Lung (tissue), 17 donors: ENCODE measurements at places on chromosomes 3 and 15.

GRCh38 chr3:38028621-38029361 lies 651 bp downstream of the PLCD1 start:
- peaks cover 24% of the 10 kb centered on the region for H3K4me1 ChIP-seq
- peak overlapping the region; percentile 22 for H3K27ac ChIP-seq
- peak; percentile 34 for DNase-seq
- no peaks in the 10 kb centered on the region for H3K27me3 ChIP-seq

DNA sequence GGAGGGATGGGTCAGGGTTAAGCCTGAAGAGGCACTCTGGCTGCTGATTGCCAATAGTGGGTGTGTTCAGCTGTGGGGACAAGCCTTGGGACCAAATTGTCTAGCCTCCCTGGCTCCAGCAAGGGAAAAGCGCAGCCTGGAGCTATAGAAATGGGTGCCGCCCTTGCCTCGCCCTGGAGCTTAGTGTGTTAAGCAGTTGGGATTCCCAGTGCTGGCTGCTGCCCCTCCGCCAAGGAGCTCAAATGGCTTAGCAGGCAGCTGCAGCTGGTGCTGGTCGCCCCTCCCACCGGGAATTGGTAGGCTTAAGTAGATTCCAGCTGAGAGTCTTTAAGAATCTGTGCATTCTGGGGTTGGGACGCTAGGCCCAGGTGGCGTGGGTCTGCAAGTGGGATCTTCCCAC lies 662.9 kb upstream of the TBL1XR1 start:
- DNase-seq = no peak
- no peaks in the 10 kb centered on the region for H3K4me1 ChIP-seq
- H3K27ac ChIP-seq = no peak overlapping the region

DNA sequence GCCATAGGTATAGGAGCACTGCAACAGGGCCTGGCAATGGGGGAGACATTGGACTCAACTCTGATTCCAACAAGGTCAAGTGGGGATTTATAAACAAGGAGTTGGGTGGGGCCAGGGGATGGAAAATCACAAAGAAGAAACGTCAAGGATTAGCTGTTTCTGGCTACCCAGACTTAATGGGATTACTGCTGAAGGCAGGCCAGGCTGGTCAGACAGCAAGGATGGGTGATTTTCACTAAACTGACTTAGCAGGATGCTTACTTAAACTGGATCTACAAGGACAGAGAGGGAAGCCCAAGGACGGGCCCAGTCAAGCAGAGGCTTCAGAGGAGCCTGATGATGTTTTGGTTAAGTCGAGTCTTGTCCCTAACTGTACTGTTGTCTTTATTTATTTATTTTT lies 76.2 kb downstream of the USP13 start:
- no peak overlapping the region for H3K27ac ChIP-seq
- H3K4me1 ChIP-seq = peaks cover 10% of the 10 kb centered on the region
- DNase-seq = no peak
- H3K4me3 ChIP-seq = no peak overlapping the region
- no peaks in the 10 kb centered on the region for H3K27me3 ChIP-seq

DNA sequence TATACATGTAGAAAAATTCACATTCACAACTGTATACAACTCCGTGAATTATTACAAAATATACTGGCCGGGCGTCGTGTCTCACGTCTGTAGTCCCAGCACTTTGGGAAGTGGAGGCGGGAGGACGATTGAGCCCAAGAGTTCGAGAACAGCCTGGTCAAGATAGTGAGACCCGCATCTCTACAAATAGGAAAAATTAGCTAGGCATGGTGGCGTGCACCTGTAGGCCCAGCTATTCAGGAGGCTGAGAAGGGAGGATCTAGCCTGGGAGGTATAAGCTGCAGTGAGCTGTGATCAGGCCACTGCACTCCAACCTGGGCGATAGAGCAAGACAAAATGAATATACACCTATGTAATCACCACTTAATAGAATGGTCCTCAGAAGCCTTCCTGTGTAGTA lies 1.3 kb downstream of the RAD51 start:
- H3K36me3 ChIP-seq = peaks cover 10% of the 10 kb centered on the region
- H3K27me3 ChIP-seq = no peaks in the 10 kb centered on the region
- no peak overlapping the region for H3K27ac ChIP-seq
- no peak for DNase-seq

- H3K4me1 ChIP-seq = peaks cover 16% of the 10 kb centered on the region
- H3K27me3 ChIP-seq = no peaks in the 10 kb centered on the region
- no peak for DNase-seq
- H3K4me3 ChIP-seq = peak overlapping the region; percentile 36
- no peak overlapping the region for H3K27ac ChIP-seq
Observed at GRCh38 chr3:53162672-53163443, 1.8 kb downstream of the PRKCD start.

DNA sequence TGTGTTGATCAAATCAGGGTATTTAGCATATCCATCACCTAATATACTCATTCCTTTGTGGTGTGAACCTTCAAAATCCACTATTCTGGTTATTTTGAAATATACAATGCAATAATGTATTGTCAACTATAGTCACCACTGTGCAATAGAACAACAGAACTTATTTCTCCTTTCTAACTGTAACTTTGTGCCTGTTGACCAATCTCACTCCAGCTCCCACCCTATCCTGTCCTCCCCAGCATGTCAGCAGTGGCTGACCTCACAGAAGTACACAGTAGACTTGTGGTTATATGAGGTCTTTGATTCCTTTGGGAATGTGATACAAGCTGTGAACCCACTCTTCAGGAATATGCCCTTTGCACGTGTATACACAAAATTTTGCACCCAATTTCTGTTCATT lies 64.2 kb downstream of the ECT2 start:
- no peaks in the 10 kb centered on the region for H3K4me1 ChIP-seq
- H3K4me3 ChIP-seq = no peak overlapping the region
- no peak for DNase-seq

- H3K36me3 ChIP-seq = no peaks in the 10 kb centered on the region
- H3K27ac ChIP-seq = peak within 1 kb of the TSS; percentile 94
- H3K4me1 ChIP-seq = no peaks in the 10 kb centered on the region
- peak within 1 kb of the TSS; percentile 49 for H3K4me3 ChIP-seq
- peak; percentile 85 for DNase-seq
- no peaks in the 10 kb centered on the region for H3K27me3 ChIP-seq
Observed at GRCh38 chr3:119579366-119580066, at the start of gene ADPRH. Gene ADPRH (plus strand): TSS chr3:119579492. CDS start chr3:119582170, 2,678 bp downstream.

- no peaks in the 10 kb centered on the region for H3K36me3 ChIP-seq
- no peaks in the 10 kb centered on the region for H3K27me3 ChIP-seq
Observed at GRCh38 chr3:165111401-165111800, 33.1 kb upstream of the SI start.

GRCh38 chr3:157117875-157118654 lies 41.9 kb downstream of the CCNL1 start:
- no peak overlapping the region for H3K4me3 ChIP-seq
- no peaks in the 10 kb centered on the region for H3K27me3 ChIP-seq
- DNase-seq = no peak
- no peaks in the 10 kb centered on the region for H3K36me3 ChIP-seq
- H3K4me1 ChIP-seq = peaks cover 18% of the 10 kb centered on the region

- H3K27ac ChIP-seq = no peak within 1 kb of the TSS
- H3K36me3 ChIP-seq = no peaks in the 10 kb centered on the region
- no peak within 1 kb of the TSS for H3K4me3 ChIP-seq
- DNase-seq = no peak
- no peaks in the 10 kb centered on the region for H3K4me1 ChIP-seq
- peaks cover 58% of the 10 kb centered on the region for H3K27me3 ChIP-seq
Observed at GRCh38 chr3:10992017-10992942, at the start of gene SLC6A1. Gene SLC6A1 (plus strand): TSS chr3:10992748. CDS start chr3:11017212, 24,464 bp downstream.

DNA sequence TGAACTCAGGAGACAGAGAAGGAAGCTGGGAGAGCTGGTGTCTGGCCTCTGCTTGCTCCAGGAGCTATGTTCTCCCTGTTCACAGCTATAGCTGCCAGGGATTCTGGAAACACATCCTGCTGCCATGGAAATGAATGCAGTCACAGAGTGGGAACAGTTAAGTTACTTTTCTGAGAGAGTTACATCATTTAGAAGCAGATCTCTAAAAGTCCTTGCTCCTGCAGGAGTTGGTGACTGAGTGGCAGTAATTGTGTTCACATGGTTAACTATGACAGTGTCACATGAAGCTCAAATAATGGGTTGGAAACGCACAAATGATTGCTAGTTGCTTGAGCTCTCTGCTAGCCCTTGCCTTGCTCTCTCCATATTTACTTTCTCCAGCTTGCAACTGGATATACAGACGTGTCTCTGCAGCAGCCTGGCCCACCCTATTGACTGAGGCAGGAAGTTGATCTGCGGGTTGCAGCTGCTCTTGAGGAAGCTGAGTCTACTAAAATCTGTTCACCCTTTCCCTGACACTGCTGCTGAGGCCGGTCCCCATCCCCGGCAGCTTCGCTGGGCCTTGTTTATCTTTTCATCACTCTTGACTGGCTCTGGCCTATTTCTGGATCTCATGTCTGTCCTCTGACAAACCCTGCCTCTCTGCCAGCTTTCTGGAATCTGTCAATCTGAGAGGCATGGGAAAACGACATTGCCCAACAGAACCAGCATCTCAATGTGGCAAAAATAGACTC lies 16.7 kb upstream of the ISLR start:
- peak; percentile 93 for DNase-seq
- no peaks in the 10 kb centered on the region for H3K36me3 ChIP-seq
- H3K4me1 ChIP-seq = peaks cover 29% of the 10 kb centered on the region
- peak overlapping the region; percentile 0 for H3K27ac ChIP-seq
- H3K4me3 ChIP-seq = no peak overlapping the region

DNA sequence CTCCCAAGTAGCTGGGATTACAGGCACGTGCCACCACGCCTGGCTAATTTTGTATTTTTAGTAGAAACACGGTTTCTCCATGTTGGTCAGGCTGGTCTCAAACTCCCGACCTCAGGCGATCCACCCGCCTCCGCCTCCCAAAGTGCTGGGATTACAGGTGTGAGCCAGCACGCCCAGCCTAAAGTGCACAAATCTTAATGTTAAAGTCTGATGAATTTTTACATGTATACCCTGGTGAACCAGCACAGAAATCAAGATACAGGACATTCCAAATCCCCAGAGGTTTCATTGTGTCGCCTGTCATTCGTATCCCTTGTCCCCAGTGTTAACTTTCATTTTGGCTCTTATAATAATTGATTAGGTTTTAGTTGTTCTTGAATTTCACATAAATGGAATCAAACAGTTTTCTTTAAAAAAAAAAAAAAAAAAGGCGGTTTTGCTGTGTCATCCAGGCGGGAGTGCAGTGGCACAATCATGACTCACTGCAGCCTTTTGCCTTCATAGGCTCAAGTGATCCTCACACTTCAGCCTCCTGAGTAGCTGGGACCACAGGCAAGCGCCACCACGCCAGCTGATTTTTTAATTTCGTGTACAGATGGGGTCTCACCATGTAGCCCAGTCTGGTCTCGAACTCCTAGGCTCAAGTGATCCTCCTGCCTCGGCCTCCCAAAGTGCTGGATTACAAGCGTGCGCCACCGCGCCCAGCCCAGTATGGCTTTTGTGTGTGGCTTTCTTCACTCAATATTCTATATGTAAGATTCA lies 1.5 kb upstream of the TM4SF19 start:
- no peaks in the 10 kb centered on the region for H3K36me3 ChIP-seq
- no peaks in the 10 kb centered on the region for H3K27me3 ChIP-seq
- H3K4me1 ChIP-seq = no peaks in the 10 kb centered on the region
- H3K4me3 ChIP-seq = no peak overlapping the region

DNA sequence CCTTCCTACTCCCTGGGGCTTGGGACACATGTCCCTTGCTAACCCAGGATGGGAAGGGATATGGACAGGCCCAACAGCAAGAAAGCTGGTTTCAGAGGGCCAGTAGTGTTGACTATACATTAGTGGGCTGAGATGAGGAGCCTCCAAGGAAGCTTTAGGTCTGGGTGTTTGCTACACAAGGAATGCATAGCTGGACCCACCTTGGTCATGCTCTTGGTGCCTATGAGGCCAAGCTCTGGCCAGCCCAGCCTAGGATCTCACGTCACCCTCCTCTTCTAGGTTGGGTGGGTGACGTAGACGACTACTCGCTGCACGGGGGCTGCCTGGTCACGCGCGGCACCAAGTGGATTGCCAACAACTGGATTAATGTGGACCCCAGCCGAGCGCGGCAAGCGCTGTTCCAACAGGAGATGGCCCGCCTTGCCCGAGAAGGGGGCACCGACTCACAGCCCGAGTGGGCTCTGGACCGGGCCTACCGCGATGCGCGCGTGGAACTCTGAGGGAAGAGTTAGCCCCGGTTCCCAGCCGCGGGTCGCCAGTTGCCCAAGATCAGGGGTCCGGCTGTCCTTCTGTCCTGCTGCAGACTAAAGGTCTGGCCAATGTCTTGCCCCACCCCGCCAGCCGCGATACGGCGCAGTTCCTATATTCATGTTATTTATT lies 653 bp upstream of the WDR6 start:
- DNase-seq = peak; percentile 45
- peak overlapping the region; percentile 71 for H3K4me3 ChIP-seq
- no peaks in the 10 kb centered on the region for H3K27me3 ChIP-seq

GRCh38 chr3:171935261-171936123 lies 92.3 kb downstream of the TMEM212 start:
- no peak overlapping the region for H3K4me3 ChIP-seq
- H3K36me3 ChIP-seq = no peaks in the 10 kb centered on the region
- no peaks in the 10 kb centered on the region for H3K27me3 ChIP-seq
